Stomach (tissue), 19 donors: ENCODE measurements at places on chromosomes 6 and 20. TPM values are rescaled to one million over a fixed set of nuclear protein-coding genes. Genes with fewer than 3 reads are reported as not detected.

SLC29A1 gene
- total RNA-seq, result 77.4 TPM

CST4 gene
- not detected for total RNA-seq

- H3K27me3 ChIP-seq, result no peaks in the 10 kb centered on the region
- H3K4me3 ChIP-seq, result no peak overlapping the region
- H3K4me1 ChIP-seq, result no peaks in the 10 kb centered on the region
- DNase-seq, result no peak
- no peaks in the 10 kb centered on the region for H3K36me3 ChIP-seq
- no peak overlapping the region for H3K27ac ChIP-seq
Observed at GRCh38 chr6:51562198-51562597, 525.2 kb downstream of the PKHD1 start.

- no peaks in the 10 kb centered on the region for H3K4me1 ChIP-seq
- H3K4me3 ChIP-seq, result no peak overlapping the region
- no peak for DNase-seq
Observed at GRCh38 chr6:165159460-165159859, 149.9 kb downstream of the C6orf118 start.

DNA sequence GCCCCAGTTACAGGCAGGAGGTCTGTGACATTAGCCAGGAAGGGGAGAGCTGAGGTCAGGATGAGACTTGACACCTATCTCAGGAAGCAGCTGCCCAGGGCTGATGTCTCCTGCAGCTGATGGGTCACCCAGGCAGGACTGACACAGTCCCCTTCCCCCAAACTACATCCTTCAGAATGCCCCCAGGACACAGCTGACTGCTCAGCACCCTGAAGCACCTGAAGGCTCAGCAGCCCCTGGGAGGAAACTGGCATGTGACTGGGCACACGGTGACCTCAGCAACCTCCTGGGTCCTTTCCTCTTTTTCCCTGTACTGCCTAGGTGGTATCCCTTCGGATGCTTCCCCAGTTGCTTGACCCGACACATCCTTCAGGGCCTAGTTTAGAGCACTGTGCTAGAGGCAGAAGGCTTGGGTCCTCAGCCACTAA is 1.9 kb downstream of the SDC4 start:
- DNase-seq, result no peak
- H3K27me3 ChIP-seq, result peaks cover 7% of the 10 kb centered on the region
- peak overlapping the region; percentile 68 for H3K4me3 ChIP-seq
- peak overlapping the region; percentile 95 for H3K27ac ChIP-seq
- H3K36me3 ChIP-seq, result no peaks in the 10 kb centered on the region

DNA sequence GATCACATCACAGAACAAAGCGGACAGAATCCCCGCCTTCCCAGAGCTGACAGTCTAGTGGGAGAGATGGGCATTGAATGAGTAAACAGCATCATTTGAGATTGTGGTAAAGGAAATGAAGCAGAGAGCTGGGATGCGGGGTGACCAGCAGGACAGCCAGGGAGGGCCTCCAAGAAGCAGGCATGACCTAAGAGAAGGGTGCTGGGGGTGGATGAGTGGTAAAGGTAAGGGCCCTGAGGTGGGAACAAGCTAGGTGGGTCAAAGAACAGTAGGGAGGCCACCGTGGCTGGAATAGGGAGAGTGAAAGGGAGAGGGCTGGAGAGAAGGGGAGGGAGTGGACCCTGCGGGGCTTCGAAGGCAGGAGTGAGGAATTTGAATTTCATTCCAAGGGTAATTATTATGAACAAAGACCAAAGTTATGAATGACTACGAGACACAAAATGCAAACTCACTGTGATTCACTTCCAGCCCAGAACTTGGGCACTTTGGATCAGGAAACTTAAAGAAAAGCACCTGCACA is 61.4 kb downstream of the CEBPB start:
- no peak overlapping the region for H3K27ac ChIP-seq
- no peaks in the 10 kb centered on the region for H3K27me3 ChIP-seq

- no peaks in the 10 kb centered on the region for H3K27me3 ChIP-seq
- peak overlapping the region; percentile 78 for H3K27ac ChIP-seq
- H3K4me1 ChIP-seq, result peaks cover 45% of the 10 kb centered on the region
- DNase-seq, result peak; percentile 56
- H3K4me3 ChIP-seq, result no peak overlapping the region
Observed at GRCh38 chr20:8076306-8077136, 55.5 kb upstream of the PLCB1 start.

- no peaks in the 10 kb centered on the region for H3K4me1 ChIP-seq
- no peak for DNase-seq
- no peak overlapping the region for H3K4me3 ChIP-seq
- peaks cover 78% of the 10 kb centered on the region for H3K36me3 ChIP-seq
- no peaks in the 10 kb centered on the region for H3K27me3 ChIP-seq
Observed at GRCh38 chr6:144549837-144550747, 265.0 kb downstream of the UTRN start.

DNA sequence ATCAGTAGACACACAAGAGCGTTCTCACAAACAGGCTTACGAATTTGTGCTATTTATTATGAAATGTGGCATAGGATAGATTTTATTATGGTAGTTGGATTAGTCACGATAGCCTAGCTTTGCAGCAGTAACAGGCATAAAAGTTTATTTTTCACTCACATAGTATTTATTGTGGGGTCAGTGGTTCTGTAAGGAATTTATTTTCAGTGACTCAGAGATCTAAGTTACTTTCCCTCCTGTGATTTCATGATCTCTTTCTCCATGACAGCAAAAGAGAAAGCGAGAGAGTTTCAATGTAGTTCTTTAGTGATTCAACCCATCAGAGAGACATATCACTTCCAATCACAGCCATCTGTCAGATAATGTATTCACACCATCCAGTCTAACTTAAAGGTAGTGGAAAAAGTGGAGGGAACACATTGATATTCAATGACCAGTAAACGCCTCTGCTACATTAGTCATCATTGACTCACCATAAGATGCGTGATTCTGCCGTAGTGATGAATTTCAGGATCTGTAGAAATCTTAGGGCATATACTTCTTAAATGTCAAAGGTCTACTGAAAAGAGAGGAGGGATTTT is 605.5 kb downstream of the HDGFL1 start:
- DNase-seq, result no peak
- no peak overlapping the region for H3K4me3 ChIP-seq
- no peaks in the 10 kb centered on the region for H3K4me1 ChIP-seq

DNA sequence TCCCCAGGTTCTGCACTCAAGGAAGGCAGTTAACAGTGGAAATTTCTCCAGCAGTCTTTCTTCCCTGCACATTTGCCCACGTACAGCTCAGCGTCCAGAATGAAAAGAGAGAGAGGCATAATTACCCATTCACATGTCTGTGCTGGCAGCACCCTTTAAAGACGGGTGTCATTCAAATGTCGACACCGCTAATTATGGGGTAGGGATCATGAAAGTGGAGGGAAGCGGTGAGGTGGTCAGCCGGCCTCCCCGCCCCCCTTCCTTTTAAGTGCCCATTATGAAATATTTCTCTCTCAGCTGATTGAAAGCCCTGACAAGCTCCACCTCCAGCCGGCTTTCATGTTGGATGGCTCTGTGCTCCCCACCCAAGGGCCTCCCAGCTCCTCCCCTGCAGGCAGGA is 246.1 kb downstream of the BMP7 start:
- H3K4me3 ChIP-seq, result no peak overlapping the region
- H3K27me3 ChIP-seq, result peaks cover 24% of the 10 kb centered on the region
- H3K36me3 ChIP-seq, result no peaks in the 10 kb centered on the region
- H3K27ac ChIP-seq, result no peak overlapping the region
- H3K4me1 ChIP-seq, result no peaks in the 10 kb centered on the region
- DNase-seq, result no peak

DNA sequence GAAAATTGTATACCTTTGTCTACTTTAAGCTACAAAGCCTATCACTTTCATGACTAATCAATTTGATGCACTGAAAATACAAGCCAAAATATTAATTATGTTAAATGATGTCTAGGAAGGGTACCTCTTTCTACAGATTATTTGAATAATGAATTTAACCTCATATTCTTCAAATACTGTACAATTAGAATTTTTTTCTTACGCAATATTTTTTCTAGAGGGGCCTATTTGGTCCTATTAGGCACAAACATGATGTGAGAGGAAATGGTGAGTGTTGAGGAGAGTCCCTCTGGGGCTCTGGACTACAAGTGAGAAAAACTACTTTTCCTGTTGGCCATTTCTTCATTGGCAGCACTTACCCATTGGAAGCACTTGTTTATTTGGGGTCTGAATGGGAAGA is 5.4 kb downstream of the DCDC2 start:
- H3K27me3 ChIP-seq, result peaks cover 3% of the 10 kb centered on the region
- H3K4me3 ChIP-seq, result no peak overlapping the region
- peaks cover 4% of the 10 kb centered on the region for H3K4me1 ChIP-seq
